Eye (tissue), 1 donor: ENCODE measurements at places on chromosomes 7 and 10.

DNA sequence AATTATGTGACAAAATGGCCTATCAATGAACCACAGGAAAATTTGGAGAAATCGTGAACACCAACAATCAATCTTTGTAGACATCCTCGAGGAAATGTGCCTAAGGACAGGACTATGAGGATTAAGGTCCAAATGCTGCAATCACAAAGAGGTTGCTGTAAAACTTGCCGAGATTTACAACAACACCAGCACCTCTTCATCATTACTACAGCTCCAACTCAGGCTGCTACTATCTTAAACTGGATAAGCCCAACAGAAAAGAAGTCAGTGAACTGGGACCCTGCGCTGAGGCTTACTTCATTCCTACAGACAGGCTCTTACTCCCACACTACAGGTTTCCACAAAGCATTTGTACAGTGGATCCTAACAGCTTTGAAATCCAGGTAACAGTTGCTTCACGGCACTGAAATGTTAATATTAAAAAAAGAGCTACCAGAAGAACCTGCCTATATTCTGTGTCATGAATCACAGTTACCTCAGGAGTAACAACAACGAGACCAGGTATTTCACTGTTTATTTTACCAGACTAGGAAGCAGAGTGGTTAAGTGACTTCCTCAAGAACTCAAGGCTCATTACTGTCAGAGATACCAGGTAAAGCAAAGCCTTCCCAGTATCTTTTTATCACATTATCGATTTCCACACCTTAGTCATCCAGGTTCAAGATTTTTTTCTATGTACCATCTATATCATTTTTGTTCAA, 23.9 kb downstream of the CACUL1 start:
- DNase-seq, result no peak

GRCh38 chr10:81696609-81697388, 178.2 kb upstream of the NRG3 start:
- DNase-seq, result peak; percentile 66

- no peak for DNase-seq
These were observed 276.2 kb upstream of the LRRTM3 start for GRCh38 chr10:66649626-66650025.

DNA sequence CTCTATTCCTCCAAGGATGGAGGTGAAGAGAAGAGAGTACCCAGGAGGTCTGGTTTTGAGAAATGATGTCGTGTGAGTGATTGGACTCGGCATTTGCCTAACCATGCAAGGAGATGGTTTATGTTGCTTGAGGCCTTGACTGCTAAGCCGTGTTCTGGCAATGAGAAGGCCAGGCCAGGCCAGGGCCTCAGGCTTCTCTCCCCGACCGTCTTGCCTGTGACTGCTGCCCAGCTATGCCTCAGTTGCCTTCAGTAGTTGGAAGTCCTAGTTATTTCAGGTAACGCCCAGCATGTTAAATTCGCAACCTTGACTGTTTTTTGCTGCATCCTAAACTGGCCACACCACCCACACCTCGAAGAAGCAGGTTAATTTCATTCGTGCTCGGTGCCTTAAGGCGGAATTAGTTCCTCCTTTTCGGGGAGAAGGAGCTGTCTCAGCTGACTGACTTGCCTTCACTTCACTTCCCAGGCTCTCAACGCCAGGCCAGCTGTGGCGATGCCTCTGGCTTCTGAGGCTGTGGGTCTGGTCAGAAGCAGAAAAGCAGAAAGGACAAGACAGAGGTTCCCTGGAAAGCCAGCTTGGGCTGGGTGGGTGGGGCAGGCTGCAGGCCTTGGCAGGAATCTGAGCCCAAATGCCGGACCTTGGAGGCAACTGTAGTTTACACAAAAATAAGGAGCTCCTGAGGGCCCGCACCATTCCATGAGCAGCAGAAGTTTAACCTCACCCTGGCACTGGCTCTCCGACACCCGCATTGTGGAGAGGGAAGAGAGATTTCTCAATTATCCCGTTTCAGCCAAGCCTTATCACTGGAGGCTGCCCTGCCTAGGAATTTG, 61.9 kb upstream of the SAMD8 start:
- DNase-seq, result no peak

GRCh38 chr7:55426676-55427075, 61.5 kb downstream of the LANCL2 start:
- DNase-seq, result no peak

DNA sequence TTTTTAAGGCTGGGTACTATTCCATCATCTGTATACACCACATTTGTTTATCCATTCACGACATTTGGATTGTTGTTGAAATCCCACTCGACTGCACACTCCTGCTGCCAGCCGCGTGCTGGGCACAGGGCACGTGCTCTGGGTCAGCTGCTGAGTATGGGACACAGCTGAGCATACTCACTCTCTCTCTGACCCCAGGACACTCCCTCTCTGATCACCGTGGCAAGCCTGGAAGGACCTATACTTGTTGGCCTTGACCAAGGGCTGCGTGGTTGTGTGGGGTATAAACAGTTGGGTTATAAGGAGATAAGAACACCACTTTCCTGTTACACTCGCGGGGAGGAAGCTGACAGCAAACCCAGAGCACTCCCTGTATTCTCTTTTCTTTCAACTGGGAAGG, 153.0 kb upstream of the RHEB start:
- DNase-seq, result no peak

DNA sequence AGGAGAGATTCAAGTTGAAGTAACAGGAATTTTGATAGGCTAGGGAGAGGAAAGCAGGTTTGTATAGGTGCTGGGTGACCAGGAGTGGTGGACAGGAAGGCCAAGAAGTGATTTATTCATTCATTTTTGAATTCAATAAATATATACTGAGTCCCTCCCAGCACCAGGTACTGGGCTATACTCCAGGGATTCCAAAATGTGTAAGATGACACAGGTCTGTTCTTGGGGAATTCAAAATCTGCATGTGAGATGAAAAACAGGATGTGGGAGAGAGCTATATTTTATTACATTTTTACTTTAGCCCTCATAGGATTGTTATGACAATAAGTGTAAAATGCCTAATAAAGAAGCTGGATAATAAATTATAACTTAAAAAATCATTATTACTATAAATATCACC, 134.9 kb downstream of the ANK3 start:
- DNase-seq, result no peak

- peak; percentile 88 for DNase-seq
These were observed 30.0 kb downstream of the NET1 start for GRCh38 chr10:5442065-5442989.

- DNase-seq, result no peak
These were observed 257.4 kb downstream of the KCNMA1 start for GRCh38 chr10:77380191-77380590.

- DNase-seq, result no peak
These were observed 98.8 kb downstream of the OAT start for GRCh38 chr10:124319926-124320391.

GRCh38 chr7:20554072-20554471, 61.4 kb upstream of the ABCB5 start:
- no peak for DNase-seq

- peak; percentile 42 for DNase-seq
These were observed 202.6 kb downstream of the C7orf25 start for GRCh38 chr7:42709284-42709683.

DNA sequence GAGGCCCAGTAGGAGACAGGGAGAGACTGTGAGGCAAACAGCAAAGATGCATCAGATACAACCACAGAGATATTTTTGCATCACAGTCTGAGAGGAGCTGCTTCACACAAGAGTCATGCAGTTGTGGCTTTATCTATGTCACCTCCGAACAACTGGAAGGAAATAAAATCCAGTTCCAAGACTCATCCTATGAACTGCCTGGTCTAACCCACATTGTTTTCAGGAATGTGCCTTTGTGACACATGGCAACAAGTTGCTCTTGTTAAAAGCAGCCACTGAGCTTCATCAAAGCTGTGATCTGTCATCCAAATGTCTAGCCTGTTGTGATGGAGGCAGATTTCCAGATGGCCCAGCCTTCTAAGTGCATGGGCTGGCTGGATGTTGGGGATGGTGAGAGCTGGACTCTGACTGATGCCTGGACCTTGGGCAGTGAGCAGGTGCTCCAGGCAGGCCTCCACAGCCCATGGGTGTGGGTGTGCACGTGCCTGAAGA, 255.0 kb downstream of the BMPER start:
- DNase-seq, result peak; percentile 37

GRCh38 chr7:139118234-139118804, 8.8 kb upstream of the ZC3HAV1 start:
- no peak for DNase-seq

- no peak for DNase-seq
These were observed 73.4 kb upstream of the NAMPT start for GRCh38 chr7:106358103-106358663.

DNA sequence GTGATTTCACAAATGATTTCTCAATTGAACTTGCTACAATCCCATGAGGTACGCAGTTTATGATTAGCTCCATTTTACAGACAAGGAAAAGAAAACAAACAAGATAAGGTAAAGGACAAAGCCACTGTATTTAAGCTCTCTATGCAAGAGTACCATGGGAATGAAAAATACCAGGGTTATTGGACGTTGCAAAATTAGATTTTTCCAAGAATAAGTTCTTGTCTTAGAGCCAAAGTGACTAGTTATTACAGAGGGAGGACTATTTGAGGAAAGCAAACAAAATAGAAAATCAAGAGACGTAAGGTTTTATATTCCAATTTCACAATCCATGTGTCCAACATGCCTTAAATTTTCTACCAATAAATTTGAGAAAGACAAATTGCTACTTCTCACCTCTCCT, 97.9 kb upstream of the PTN start:
- no peak for DNase-seq

GRCh38 chr10:35699848-35700486, 57.9 kb upstream of the FZD8 start:
- DNase-seq, result no peak

GRCh38 chr7:159083698-159084068, 61.0 kb downstream of the VIPR2 start:
- DNase-seq, result no peak

DNA sequence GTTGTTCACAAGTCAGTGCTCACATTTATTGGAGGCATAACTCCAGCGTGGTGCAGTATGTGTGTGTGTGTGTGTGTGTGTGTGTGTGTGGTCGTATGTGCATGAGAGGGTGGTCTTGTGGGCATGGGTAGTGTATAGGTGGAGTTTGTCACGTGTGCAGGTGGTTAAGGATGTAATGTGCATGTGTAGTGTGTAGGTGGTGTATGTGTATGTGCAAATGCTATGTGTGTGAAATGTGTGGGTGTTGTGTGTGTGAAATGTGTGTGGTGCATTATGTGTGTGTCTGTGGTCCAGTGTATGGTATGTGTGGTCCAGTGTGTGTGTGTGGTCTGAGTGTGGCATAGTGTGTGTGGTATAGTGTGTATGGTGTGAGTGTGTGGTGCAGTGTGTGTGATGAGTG, 30.3 kb upstream of the PODXL start:
- DNase-seq, result no peak

GRCh38 chr10:1601406-1601805, 135.9 kb downstream of the ADARB2 start:
- no peak for DNase-seq

DNA sequence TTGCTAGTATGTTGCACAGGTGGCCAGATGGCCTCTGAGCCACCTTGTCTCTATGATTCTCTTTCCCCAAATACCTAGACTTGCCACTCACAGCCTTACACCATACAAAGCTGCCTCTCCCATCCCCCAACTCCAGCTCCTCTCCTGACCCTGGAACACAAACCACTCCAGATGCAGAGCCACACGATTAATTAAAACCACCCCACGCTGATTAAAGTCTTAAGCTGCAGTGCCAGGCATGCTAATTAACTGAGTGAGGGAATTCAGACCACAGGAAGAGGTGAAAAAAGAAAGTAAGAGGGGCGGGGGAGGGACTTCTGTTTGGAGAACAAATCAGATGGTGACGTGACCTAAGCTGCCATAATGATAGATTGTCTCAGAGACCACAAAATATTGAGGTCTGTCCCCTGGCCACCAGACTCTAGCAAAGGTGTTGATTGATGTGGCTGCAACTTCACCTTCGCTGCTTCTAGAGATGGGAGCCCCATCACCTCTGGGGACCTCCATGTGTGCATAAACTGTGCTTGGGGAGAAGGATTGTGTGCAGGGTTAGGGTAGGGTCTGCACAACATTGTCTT, 331.3 kb downstream of the PLXNA4 start:
- peak; percentile 59 for DNase-seq

GRCh38 chr7:155602750-155603149, 41.7 kb upstream of the RBM33 start:
- DNase-seq, result no peak

DNA sequence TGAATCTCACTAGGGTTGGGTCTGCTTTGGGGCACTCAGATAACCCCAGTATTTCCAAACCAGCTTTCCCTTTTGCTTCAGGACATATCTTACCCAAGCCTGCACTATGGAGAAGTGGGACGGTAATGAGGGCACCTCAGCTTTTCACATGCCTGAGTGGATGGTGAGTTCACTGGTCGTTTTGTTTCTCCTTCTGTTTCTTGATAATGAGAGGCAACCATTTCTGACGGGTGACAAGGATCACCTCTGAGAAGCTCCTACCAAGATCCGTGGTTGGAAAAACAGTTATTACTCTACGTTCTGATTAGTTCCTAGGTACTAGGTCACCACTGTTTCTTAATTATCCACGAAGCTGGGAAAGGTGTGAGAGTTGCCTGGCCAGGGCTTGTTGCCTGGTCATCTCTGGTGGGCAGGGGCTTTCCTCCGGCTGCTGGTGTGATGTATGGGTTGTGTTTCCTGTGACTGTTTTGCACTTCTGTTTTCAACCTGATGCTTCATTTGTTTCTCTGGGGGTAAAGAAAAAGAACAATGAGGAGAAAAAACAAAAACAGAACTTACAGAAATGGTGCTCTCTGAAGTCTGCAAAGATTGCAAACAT, 65.7 kb upstream of the STRIP2 start:
- no peak for DNase-seq

GRCh38 chr10:74056050-74056818, 58.3 kb downstream of the VCL start:
- DNase-seq, result no peak

- no peak for DNase-seq
These were observed 13.9 kb upstream of the PLXNA4 start for GRCh38 chr7:132590162-132590561.
